ENCODE measurements at places on chromosomes 11 and 22.

- peak; percentile 74 for DNase-seq
These were observed 102.6 kb downstream of the TMPRSS5 start for GRCh38 chr11:113603277-113604059.

GRCh38 chr11:111179184-111179910, 66.2 kb upstream of the POU2AF2 start:
- no peak for DNase-seq

DNA sequence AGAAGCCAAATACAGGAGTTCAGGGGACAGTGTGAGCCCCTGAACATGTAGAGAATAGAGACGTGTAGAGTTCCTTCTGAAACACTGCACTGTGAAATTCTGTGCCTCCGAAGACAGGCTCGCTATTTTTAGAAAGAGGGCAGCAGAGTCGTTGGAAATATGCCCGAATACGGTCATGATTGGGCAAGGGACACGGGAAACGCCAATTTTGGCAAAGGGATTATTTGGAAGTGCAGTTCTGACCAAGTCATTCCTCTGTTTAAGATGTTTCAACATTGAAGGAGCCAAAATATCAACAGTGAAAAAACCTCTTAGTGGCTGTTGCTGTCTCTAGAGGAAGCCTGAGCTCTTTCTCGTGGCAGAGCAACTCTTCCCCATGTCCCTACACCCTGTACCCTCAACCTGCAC, 9.5 kb upstream of the CBX6 start:
- no peak for DNase-seq

DNA sequence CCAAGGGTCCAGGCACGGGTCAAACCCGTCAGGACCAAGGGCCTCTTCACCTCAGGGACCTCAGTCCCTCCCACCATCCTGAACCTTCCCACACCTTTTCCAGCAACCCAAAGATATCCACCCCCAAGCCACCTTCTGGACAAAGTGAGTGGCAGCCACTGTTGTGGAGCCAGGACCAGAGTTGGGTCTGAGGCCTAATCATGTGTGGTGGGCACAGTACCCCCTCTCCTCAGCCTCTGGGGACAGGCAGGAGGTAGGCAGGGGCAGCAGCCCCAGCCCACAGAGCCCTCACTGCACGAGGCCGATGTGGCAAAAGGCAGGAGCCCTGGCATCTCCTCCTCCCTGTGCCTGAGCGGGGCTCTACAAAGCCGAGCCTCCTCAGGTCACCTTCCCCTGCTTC, 2.5 kb downstream of the KCNJ11 start:
- no peak for DNase-seq

DNA sequence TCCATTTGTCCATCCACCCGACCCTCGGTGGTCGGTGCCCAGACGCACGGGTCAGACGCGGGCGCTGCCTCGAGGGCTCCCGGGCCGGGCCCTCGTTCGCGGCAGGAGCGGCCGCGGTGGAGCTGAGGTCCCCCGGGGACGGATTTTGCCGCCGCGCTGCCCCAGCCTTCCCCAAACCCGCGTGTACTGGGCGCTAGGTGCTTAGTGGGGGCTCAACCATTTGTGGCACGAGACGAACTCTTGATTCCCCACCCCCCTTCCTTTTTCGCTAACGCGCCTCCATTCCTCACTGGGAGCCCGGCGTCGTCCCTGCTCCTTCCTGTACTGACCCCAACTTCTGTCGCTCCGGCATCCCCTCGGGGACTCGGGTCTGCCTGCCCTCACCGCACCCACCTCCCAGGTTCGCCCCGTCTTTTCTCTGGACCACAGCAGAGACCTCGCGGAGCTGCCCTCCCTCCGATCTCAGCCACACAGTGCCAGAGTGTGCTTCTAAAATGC, 789 bp upstream of the CBX7 start:
- no peak for DNase-seq

DNA sequence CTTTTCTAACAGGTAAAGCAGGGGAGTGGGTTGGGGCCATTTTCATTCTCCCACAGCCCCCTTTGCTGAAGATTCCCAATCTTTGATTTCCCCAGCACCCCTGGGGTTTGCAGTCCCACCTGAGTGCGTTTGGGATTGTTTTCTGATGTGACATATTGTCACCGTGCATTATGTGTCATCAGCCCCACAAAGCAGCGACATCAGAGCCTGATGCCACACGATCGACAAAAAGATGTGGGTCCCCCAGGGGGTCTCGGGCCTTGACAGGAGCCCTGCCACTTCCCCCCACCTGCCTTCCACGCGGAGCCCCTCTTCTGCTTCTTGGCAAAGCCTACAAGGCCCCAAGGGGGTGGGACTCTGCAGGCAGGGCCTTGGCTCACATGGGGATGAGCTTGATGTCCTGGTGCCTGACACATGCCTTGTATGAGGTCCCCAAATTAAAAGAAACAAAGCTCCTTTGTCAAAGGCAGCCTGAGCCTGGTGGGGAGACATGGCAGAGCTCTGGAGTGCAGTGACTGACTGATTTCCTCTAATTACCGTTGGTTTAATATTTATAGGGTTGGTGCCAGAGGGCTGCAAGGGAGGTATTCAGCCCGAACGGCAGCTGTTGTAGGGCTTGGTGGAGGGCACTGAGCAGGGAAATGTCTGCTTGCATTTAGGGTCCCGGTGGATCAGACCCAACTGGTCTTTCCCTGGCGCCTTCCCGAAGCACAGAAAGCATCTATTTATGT, 149.2 kb downstream of the MIAT start:
- no peak for DNase-seq

DNA sequence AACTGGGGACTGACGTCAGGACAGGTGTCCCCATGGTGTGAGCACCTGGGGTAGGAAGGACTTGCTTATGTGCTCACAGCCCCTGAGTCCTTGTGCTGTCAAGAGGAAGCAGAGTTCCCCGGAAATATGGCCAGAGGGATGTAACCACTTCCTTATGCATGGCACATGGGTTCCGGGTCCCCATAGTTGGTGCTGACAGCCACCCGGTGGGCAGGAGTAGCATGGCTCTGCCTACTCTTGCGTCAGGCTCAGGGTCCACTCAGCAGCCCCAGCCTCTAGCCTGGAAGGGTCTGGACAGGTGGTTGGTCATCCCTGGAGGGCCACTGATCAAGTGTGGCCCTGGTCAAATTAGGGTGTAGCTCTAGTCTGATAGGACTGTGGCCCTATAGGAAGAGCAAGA, 42.8 kb upstream of the CCND1 start:
- no peak for DNase-seq

GRCh38 chr11:45755281-45755859, 49.6 kb upstream of the SLC35C1 start:
- no peak for DNase-seq

DNA sequence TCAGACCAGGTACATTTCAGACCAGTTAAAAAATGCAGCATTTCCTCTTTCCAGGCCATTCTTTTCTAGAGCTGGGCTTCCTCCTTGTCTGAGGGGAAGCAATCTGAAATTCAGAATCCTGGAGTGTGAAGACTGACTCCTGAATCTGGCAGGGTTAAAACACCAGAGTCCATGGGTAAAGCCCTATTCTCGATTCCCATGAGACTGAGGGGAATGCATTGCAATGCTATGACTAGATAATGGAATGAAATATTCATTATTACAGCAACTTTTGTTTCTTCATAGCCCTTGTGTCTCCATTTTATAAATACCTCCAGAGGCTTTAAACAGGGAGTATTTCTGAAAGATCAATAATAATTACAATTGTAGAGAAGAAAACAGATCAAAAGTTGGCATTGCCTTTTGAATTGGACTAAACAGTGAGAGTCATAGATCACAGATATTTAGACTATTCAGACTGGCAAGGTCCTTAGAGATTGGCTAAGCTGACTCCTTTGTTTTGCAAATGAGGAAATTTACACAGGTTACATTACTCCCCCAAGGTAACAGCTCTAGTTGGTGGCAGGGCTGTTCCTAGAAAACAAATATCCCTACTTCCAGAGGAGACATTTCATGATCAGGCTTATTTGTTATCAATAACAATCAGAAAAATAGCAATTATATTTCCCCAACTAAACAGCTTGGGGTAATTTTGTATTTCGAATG, 632.6 kb upstream of the KIRREL3 start:
- DNase-seq, result no peak

- no peak for DNase-seq
These were observed 19.4 kb downstream of the APLP2 start for GRCh38 chr11:130088919-130089673.

- no peak for DNase-seq
These were observed 1155.9 kb downstream of the TBC1D22A start for GRCh38 chr22:47918276-47918921.

DNA sequence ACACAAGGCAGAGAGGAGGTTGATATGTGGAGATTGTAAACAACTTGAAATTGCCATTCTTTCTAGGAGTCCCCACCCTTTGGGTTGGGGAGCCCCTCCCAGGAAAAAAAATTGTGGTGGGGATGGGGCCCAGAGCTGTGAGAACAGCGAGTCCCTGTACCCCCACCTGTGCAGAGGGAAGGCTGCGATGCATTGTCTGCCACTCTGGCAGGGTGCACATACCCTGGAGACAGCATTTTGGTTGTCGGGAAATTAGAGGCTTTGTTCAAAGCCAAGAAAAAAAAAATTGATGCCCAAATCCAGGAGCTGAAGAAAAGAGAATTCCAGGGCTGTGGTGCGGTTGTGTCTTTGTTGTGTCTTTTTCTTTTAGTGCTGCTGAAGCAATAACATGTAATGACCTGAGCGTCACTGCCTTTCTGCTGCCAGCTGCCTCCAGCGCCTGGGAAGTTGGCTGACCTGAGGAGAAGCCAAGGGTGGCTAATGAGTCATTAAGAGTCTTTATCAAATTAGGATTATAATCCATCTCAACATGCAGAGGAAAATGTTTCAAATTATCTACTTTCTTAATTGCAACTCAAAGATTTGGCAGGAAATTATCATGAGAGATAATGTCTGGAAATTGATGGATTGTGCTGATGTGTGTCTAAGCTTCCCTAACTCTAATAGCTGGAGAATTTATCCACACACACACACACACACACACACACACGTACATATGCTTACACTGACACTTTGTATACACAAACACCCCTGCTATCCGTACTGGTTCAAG, 8.0 kb upstream of the PKNOX2 start:
- DNase-seq, result no peak

GRCh38 chr11:65947133-65947532, 1.9 kb downstream of the TSGA10IP start:
- DNase-seq, result no peak

GRCh38 chr11:131172011-131172410, 198.4 kb upstream of the NTM start:
- DNase-seq, result no peak

DNA sequence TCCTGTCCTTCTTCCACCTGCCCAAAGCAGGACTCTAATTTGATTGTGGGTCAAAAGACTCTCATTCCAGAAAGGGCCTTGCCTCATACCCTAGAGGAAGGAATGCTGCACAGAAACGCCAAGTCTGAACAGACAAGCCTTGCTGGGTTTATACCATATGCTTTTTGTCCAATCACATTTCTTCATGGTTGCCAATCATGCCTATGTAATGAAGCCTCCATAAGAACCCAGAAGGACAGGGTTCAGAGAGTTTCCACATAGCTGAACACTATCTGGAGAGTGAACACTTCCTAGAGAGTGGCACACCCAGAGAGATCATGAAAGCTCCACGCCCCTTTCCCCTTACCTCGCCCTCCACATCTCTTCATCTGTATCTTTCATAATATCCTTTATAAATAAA, 4.8 kb upstream of the SAA2 start:
- no peak for DNase-seq

- no peak for DNase-seq
These were observed 43.1 kb upstream of the DEUP1 start for GRCh38 chr11:93287434-93287833.

DNA sequence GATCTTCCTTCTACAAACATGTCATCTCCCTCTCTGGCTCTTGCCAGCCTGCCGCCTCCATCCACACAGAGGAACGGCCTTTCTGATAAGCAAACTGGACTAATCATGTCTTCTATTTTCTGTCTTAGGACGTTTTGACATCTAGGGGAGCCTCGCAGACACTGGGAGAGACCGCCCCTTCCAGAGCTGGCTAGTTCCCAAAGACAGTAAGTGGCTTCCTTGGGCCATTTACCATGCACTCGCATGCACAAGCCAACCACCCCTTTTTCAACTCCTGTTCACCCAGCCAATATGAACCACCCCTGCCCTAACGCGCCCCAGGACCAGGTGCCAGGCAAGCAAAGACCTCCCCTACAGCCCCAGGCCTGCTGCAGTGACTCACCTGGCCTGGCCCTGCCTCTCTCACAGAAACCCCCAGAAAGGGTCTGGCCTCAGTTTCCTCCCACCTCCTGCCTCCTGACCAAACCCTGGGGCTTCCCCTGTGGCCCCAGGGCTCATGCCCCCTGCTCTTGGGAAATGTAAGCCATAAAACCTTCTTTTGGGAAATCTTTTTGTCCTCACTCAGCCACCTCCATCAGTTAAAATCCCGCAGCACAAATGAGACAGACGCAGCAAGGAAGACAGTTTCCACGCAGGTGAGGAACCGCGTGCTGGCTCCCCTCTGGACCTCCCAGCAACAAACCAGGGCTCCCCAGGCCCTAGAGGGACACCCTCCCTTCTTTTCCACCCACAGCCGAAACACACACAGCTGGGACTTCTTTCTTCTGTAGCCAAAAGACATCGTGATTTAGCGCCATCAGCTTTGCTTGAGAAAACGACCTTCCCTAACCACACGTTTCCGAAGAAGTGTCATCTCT, 38.5 kb downstream of the SHANK2 start:
- no peak for DNase-seq

GRCh38 chr11:32172848-32173834, 82.3 kb downstream of the RCN1 start:
- peak; percentile 50 for DNase-seq

- no peak for DNase-seq
These were observed 21.1 kb downstream of the MRGPRD start for GRCh38 chr11:68959465-68960293.

GRCh38 chr11:16831316-16832192, 93.1 kb downstream of the C11orf58 start:
- no peak for DNase-seq

DNA sequence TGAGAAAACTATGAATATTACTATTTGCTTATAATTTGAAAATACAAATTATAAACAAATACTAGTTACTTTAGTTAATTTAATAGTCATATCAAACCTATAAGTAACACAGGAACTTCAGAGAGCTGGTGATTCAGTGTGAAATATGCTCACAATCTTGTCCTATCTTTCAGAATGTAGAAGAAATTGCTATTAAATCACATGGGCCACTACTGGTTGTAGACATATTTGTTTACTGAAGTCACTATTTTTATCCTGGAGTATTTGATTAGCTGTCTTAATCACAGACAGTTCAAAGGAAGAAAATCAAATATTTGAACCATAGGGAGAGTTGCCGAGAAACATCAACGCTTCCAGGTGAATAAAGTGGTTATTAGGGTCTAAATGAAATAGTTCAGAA, 187.6 kb upstream of the ANO3 start:
- DNase-seq, result no peak

GRCh38 chr11:84471501-84471900, 1155.6 kb downstream of the DLG2 start:
- DNase-seq, result no peak

DNA sequence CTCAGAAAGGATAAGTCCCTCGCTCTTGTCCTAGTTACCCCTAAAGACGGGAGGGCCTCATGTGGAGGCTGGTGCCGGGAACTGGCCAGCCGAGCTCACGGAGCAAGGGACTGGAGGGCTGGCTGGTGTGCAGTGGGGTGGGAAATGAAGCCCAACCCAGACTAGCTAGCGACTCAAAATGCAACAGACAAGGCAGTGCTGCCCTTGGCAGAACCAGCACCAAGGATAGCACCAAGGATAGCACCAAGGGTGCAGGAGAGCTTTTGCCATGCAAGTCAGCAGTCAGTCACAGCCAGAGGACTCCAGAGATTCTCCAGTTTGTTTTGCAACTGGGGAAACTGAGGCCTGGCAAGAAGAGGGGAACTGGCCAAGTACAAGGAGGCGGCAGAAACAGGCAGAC, 6.5 kb upstream of the BATF2 start:
- DNase-seq, result no peak

- DNase-seq, result no peak
These were observed 58.6 kb downstream of the UVRAG start for GRCh38 chr11:75873417-75874221.

Measured in dorsolateral prefrontal cortex (tissue), 122 donors.